ENCODE measurements at places on chromosomes 7 and 10. TPM values are rescaled to one million over a fixed set of nuclear protein-coding genes. Genes with fewer than 3 reads are reported as not detected.

Gene PVRIG
- 46.3 TPM for total RNA-seq

Gene LIPF
- total RNA-seq: not detected

Gene ANKMY2
- 12.1 TPM for total RNA-seq

GRCh38 chr7:139730746-139731612, 46.8 kb downstream of the HIPK2 start:
- no peak for DNase-seq

DNA sequence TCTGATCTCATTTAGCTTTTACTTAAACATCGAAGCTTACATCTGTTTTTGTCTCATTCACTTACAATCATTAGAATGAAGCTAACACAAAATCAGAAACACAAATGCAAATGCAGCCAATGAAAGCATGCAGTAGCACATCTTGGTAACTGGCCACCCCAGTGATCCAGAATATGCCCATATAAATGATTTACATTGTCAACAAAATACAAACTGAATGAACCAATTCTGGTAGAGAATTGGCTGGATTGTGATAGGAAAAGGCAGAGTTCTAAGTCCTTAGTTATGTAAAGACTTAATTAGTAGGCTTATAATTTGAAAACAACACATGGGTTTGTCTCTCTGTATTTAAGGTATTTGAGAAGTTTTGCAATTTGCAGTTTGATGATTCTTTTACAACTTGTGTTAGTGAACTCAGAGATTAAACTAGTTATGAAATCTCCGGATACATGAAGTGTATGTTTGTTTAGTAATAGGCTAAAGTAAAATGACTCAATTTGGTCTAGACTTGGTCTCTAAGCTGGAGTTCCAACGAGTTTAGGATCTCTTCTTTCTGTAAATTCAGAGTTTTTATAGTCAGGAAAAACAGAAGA, 21.2 kb downstream of the TECTB start:
- DNase-seq: no peak
